Activated T-cell treated with anti-CD3 and anti-CD28 coated beads for 48 hours (primary cell): ENCODE measurements at places on chromosomes 7 and 10.

DNA sequence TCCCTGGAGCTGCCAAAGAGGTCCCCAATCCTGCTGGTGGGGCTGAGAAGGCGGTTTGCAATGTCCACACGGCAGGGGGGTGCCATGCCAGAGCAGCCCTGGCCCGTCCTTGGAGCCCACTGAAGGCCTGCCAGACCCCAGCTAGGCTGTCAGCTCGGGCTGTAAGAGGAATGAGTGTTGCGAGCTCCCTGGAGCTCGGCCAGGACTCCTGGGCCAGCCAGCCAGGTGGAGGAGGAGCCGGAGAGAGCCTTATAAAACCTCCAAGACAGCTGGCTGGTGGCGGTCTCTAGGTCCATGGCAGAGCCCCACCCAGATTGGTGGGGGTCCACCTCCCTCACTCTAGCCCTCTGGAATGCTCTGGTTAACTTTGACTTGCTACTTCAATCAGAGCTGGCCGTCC lies 55.1 kb upstream of the CALN1 start:
- no peak for DNase-seq

GRCh38 chr10:72095195-72095594 lies 6.8 kb upstream of the SPOCK2 start:
- no peak for DNase-seq

DNA sequence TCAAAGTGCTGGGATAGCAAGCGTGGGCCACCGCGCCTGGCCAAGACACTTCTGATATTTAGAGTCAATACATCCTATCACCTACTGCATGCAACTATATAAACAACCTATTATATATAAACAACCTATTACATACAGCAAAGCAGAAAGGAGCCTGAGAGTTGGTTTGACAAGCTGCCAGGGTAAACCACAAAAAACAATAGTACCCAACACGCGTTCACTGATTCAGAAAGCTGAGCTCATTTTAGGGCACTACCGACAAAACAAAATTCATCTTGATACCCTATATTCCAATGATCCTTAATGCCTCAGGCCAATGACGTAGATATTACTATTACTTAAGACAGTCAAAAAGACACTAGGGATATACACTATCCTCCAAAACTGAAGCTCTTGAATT lies 16.2 kb downstream of the MALSU1 start:
- DNase-seq: no peak

GRCh38 chr7:90594751-90595317 lies 1.3 kb upstream of the CDK14 start:
- DNase-seq: no peak

- no peak for DNase-seq
Measured at GRCh38 chr7:95407751-95408150, 11.6 kb upstream of the PON3 start.
